ENCODE measurements at places on chromosomes 12 and 14.

DNA sequence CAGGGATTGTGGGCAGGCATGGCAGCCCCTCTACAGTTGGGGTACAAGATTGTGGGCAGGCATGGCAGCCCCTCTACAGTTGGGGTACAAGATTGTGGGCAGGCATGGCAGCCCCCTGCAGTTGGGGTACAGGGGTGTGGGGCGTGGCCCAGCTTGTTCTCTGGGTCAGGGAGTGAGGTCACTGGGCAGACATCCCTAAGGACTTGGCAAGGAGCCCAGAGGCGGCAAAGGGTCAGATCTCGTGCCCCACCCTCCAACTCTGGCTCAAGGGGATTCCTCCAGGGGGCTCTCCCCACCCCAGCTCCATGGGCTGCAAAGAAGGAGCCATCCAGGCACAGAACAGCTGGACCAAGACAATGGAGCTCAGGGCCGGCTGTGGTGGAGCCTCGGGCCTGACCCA is 25.8 kb upstream of the NUDT14 start:
- no peak for DNase-seq

DNA sequence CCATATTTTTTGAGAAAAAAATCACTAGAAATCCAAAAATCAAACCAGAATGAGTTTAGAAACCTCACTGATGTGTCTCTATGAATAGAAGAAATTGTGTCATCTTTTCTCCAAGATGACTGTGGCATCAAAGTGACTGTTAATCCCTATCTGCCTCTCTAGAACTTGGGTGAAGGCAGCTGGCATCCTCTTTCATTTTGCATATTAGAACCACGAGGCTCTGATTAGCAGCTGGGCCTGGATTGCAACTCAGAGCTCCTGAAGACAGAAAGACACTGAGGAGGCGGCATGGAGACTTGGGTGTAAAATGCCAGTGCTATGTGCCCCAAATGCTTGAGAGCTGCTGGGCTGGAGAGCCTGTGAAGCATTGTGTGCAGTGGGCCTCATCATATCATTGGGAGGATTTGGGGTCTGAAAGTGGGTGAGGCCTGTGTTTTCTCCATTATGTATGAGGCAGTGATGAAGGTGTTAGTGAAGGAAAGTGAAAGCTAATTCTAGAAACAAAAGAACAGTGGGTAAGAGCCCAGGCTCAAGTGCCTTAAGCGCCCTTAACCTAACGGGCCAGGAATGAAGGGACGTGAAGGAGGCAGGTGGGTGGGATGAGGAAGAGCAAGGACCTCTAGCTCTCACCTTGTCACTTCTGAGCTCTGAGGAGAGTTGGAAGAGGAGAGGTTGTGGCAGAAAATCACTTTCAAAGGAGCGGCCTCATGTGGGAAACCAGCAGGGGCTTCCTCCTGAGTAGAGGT is 26.2 kb downstream of the NKX2-8 start:
- no peak for DNase-seq

- no peak for DNase-seq
Measured at GRCh38 chr12:111448266-111448830, 42.6 kb downstream of the SH2B3 start.

DNA sequence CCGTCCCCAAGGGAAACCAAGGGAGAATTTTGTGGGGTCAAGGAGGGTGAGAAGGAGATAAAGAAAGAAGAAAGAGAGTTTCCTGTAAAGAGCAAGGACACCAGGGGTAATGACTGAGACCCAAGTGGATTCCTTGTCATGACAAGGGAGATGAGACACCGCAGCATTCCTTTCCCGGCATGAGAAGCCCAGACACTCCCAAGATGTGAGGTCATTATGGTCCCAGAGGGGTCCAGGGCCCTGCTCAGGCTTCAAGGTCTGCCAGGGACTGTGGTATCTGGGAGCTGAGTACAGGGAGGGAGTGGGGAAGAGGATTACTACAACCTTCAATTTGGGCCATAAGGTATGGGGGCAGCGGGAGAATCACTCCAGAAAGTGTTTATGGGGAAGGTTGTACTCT is 58.1 kb downstream of the SPTB start:
- DNase-seq, result no peak

DNA sequence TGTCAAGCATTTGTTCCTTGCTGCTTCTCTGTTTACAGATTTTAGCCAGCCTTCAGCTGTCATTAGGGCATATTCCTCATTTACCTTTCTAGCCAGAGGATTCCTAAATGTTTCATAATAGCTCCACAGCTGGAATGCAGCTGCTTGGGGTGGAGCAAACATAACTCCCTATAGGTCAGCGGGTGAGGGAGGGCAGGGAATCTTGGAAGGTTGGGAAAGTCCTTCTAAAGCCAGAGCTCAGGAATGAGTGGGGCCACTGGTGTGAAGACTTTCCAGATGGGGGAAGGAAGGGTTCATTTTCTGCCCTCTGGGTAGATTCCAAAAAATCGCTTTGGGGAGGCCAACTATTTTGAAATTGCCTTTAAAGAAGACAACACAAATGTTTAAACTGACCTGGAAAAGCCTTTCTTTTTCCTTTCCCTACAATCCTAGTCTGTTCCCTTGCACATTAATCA is 16.3 kb upstream of the IRF2BPL start:
- no peak for DNase-seq

DNA sequence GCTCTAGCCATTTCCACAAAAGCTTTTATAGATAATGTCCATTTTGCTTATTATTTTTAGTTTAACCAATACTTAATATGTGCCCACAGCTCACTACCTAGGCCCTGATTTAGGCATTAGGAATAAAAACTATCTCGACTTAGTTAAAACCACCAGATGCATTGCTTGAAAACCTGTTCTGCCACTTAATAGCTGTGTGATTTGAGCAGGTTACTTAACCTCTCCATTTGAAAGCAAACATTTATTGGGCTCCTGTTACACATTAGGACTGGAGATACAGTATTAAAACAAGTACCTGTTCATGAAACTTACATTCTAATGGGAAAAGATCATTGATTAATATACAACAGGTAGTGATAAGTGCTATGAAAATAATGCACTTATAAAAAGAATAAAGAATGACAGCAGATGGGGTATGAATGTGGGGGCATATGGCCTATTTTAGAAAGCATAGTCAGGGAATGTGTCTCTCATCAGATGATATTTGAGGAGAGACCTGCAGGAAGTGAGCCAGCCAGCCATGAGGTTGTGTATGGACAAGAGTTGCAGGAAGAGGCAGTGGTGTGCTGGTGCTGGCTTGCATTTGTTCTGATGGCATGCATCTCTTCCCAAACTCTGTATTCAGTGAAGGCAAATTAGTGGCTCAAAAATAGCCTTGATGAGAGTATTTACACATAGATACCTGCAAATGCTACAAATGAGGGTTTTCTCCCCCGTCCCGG is 34.3 kb downstream of the NOPCHAP1 start:
- DNase-seq, result no peak

GRCh38 chr14:22556021-22556989 is 32.7 kb downstream of the DAD1 start:
- peak; percentile 100 for DNase-seq

DNA sequence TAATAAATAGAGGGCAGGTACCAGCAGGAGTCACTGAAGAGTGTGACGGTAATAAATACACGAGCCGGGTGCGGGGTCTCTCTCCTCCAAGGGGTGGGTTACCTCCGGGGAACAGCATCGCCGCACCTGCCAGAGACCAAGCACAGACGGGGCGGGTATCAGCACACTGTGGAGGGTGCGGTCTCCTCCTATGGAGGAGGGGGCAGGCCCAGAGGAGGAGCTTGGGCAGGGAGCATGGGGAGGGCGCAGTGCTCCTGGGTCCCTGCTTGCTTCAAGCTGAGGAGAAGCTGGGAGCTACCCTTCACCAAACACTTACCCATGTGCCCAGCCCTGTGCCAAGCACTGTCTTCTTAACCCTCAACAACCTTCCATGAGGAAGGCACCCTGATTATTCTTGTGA is 12.8 kb downstream of the PGF start:
- DNase-seq, result peak; percentile 53

DNA sequence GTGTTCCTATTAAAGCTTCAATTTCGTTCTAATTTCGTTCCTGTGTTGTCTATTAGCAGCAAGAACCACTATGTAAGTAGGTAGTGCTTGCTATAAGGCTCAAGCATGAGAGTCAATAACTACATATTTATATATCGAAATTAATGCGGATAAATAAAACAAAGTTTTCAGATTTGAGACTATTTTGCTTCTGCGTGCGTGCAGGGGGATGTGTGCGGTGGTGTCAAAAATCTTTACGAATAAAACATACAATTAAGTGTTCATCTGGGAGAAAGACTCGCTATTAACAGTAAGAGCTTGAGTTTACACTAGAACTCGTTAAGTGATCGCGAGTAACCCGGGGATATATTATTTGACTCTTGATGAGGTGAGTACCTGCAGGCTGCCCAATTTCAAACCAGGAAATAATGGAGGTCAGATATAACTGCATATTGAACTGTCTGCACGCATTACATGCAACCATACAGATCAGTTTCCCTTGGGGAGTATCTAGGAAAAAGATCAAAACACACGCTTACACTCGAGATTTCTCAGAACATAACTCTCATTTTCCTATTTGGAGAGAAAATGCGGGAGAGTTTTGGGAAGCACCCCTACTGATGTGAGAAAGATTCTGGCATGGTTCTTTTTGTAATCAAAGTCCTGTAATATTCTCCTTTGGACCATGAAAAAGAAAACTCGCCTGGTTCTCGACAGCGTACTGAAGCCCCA is 813 bp downstream of the TWF1 start:
- no peak for DNase-seq

DNA sequence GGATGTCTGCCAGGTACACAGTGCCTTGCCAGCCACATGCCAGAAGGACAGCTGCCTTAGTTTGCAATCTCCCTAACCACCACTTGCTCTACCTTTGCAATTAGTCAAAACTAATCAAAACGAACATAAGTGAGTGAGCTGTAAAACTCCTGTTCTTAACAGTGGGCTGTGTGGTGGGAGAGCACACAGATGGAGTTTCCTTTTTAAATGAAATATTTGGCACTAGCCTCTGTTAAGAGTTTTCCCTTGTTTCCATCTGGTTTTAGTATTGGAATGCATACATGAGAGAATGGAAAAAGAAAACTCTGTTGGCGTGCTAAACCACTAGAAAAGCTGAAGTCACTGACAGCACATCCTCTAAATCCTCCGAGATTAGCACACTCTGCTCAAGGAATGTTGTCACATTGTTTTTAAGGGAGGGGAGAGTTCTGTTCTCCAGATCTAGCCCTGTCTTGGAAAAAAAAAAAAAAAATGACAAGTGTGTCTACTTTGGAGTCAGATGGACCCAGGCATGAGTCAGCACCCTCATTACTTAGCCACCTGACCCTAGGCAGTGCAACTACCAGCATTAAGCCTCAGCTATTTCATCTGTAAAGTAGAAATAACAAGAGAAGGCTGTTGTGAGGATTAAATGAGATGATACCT is 83.9 kb downstream of the STXBP6 start:
- DNase-seq, result no peak
